ENCODE measurements at places on chromosomes 6 and 20.

DNA sequence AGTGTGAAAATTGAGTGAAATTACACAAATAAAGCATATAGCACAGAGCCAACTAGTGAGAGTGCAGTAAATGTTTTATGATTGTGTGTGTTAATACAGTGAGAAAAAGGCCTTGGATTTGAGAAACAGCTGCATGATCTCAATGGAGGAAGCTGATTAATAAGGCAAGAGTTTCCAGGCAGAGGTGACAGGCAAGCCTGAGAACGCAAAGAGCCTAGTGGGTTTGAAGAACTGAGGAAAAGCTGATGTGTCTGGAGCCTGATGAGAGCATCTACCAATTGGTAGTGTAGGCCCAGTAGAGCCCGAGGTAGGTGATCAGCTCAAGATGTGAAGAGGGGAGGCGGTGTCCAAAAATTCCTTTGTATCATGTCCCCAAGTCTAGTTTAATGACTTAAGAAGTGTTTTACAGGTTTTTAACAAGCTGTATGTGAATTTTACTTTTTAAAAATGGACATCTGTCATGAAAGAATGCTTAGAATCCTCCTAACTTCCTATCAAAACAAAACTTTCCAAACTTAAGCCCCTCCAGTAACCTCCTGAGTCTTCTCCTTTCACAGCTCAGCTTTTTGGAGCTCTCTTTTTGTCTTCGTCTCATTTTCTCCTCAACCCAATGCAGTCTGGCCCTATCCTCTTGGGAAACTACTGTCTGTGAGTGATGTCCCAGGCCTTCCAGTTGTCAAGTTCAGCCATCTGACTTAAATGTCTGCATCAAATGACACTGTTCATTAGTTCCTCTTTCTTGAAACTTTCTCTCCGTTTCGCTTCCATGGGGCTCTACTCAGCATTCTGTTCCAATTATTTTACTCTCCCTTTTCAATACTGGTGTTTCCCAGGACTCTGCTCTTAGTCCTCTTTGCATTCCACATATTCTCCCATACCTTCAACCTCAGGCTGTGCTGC is 1.2 kb downstream of the CDC40 start:
- peak; percentile 45 for DNase-seq

- no peak for DNase-seq
Observed at GRCh38 chr20:60631585-60632287, 620.3 kb upstream of the CDH4 start.

- no peak for DNase-seq
Observed at GRCh38 chr20:58436868-58437645, 48.0 kb downstream of the VAPB start.

DNA sequence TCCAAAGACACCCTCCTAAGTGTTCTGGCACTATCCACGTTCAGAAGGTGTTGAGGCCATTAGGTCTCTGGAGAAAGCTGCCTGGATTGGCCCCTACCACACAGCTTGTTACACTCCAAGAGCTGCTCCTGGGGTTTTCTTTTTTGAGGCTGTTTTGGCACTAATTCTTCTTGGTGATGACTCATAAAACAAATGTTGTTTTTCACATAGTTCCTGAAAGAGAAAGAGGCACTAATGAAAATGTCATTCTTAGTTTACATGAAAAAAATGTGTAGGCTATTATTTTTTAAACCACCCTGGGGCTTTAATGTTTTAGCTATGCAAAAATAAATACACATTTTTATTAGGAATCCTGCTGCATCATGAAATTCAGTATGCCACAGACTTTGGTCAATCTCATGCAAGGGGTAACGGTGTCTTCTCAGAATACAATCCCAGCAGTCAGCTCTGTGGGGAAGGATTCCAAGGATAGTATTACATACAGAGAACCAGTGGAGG is 38.1 kb downstream of the TBPL1 start:
- DNase-seq = peak; percentile 62

DNA sequence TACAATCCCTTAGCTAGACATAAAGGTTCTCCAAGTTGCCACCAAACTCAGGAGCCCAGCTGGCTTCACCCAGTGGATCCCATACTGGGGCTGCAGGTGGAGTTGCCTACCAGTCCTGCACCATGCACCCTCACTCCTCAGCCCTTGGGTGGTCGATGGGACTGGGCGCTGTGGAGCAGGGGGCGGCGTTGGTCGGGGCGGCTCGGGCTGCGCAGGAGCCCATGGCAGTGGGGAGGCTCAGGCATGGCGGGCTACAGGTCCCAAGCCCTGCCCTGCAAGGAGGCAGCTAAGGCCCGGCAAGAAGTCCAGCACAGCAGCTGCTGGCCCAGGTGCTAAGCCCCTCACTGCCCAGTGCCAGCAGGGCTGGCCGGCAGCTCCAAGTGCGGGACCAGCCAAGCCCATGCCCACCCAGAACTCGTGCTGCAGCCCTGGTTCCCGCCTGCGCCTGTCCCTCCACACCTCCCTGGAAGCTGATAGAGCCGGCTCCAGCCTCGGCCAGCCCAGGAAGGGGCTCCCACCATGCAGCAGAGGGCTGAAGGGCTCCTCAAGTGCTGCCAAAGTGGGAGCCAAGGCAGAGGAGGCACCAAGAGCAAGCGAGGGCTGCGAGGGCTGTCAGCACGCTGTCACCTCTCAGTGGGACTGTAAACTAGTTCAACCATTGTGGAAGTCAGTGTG is 912.1 kb downstream of the PHF3 start:
- no peak for DNase-seq

DNA sequence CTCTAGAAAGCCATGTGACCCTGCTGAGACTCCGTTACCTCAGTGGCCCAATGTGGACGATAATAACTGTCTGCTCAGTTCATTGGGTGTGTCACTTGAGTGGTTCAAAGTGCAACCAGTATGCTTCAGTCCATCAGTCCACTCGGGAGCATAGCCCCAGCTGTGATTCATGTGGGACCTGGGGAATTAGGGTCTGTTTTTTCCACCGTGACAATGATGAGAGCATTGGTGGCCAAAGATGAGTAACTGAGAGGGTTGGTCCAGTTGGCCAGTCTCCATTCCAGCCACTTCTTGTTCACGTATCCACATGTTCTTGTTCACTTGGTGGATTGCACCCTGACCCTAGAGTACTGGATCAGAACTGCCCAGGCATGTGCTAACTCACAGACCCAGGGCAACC is 403.6 kb downstream of the CD83 start:
- DNase-seq = no peak

All from ELR (cell line).